Upper lobe of left lung (tissue), 6 donors: ENCODE measurements at places on chromosomes 1 and 21.

DNA sequence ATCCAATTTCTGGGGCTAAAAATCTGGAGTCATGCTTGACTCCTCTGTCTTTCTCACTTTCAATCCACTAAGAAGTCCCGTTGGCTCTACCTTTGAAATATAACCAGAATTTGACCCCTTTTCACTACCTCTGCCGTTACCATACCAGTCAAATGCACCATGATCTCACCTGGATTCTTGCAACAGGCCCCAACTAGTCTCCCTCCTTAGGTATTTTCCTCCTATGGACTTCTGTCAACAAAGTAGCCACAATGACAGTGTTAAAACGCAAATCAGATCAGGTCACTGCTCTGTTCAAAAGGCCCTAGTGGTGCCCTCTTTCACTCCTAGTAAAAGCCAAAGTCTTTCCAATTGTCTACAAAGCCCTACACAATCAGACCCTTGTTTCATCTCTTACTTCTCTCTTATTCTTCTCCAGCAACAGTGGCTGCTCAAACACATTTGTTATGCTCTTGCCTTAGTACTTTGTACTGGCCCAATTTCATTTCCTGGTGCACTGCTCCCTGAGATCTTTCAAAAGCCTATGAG is 35.7 kb upstream of the AGL start:
- no peak for DNase-seq

DNA sequence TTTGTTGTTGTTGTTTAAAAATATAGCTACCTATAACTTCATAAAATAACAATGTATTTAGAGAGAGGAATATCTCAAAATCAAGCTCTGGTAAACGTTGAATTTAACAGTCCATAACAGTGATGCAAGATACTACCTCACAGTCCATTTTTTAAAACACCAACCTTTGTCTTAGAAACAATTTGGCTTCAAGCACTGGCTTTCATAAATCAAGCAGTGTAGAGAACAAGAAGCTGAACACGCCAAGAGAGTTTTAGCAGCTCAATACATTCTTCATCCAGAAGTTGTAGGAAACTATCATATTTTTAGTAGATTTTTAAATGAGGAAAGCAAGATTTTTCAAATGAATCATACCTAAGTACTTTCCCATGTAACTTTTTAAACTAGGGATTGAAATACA is 334.3 kb upstream of the ADAMTS5 start:
- no peak for DNase-seq

DNA sequence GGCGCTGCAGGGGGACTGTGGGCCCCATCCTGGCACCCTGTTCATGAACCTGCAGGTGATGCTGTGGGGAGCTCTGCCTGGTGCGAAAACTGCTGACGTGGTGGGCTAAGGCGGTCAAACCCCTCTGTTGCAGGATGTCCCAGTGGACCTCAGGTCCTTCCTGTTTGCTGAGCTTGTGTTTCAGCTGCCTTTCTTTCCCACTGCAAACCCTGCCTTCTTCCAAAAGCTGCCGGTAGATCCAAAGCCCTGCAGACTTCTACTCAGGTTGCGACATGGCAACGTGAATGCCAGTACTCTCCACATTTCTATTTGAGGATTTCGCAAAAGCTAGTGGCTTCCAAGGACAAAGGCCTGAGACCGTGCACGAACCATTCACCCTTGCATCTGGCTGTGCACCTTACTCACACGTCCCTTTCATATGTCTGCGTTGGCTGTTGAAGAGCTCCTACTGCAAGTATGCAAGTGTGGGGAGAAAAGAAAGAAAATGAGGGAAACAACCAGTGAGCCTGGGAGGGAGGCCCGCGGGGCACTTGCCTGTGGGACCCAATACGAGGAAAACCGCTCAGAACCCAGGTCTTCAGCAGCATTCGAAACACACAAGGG is 6.2 kb upstream of the RRP1 start:
- DNase-seq, result no peak

DNA sequence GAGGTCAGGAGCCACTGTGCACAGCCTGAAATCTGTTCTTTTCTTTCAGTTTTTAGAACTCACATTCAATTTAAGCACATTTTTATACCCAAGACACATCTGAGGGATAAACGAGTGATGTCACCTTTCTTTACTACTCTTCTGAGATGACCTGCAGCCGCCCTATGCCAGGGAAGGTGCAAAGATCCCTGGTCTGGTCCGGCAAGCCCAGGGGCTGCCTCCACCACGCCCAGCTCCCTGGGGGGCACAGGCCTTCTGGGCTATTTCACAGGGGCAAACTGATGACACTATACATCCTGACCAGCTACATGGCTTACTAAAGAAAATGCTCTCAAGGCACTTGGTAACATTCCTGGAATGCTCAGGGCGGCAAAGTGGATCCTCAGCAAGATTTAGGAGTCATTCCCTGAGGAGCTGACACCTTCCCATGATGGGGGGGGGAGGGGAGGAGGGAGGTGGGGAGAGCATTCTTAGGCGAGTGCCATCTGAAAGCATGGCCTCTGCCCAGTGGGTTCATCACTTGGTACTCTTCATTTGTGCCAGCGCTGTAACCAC is 11.3 kb downstream of the MRAP start:
- no peak for DNase-seq

DNA sequence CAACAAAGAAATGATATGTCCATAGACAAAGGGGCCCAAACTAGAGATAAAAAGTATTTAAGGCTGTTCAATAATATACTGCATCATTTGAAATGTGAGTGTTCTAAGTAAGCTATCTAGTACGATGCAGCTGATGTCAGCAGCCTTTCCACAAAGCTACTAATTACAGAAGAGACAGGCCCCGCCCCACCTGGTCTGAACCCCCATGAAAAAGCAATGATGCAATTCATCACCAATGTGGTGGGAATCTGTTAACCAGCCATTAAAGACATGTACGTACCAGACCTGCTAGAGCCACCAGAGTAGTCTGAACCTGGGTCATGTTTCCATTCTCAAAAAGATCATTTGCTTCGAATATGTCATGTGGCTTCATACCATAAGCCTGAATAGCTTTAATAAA is 25.1 kb downstream of the CNN3 start:
- no peak for DNase-seq

DNA sequence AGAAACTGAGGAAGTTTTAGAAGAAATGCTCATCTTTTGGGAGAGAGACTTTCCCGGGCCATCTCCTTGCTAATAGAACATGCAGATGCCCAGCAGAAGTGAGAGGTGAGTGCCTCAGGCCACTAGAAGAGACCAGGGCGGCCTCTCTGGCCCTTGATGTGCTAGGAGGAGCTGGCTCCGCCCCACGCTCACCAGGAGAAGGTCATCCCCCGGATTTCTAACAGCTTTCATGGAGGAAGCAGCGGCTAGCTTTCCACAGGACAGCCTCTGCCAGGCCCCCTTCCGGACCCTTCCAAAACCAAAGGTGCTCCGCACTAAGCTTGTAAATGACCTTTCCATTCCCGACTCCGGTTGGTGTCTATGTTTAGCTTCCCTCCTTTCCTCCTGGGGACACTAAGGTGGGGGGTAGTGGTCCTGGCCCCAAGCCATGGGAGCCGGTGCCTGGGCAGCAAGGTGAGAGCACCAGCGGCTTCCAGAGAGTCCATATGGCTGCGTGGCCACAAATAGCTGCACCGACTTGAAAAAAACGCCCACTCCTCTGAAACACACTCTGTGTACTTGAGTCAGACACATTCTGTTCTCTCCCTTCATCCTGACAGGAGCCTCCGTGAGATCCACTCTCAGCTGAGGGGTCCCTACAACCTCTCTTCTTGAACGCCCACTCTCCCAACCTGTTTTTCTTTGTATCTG is 249.9 kb downstream of the TNR start:
- DNase-seq, result peak; percentile 28

DNA sequence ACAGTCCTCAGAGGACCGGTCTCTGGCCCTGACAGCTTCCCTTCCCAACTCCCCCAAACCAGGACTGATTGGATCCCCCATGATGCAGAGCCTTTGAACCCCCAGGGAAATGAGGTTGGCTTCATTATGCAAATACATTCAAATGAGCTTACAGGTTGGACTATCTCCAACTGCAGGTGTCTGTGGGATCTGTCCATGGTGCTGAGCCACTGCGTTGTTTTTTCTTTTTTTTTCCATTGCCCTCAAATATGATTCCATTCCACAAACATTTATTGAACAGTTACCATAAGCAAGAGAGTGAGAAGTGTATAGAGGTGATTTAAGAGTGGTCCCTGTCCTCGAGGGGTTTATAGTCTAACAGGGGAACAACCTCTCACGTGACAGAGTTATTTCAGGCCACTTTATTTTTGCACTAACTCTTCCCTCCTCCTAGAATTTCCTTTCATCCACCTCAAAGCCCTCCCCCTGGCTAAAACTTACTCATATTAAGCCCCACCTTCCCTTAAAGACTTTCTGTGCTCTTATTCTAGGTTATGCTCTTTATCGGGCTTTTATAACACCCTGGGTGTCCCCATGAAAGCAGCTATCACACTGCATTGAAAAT is 21.9 kb downstream of the DLGAP3 start:
- no peak for DNase-seq

GRCh38 chr1:224720216-224720615 is 104.1 kb downstream of the CNIH3 start:
- no peak for DNase-seq

- no peak for DNase-seq
Observed at GRCh38 chr21:44569861-44570517, 3.5 kb upstream of the KRTAP10-4 start.

GRCh38 chr1:170732252-170732588 is 68.3 kb downstream of the PRRX1 start:
- no peak for DNase-seq

GRCh38 chr1:167137793-167138510 is 44.1 kb downstream of the STYXL2 start:
- DNase-seq, result no peak

- no peak for DNase-seq
Observed at GRCh38 chr1:116806245-116806644, 52.0 kb downstream of the CD2 start.

GRCh38 chr21:35827004-35827403 is 233.3 kb downstream of the SETD4 start:
- no peak for DNase-seq

DNA sequence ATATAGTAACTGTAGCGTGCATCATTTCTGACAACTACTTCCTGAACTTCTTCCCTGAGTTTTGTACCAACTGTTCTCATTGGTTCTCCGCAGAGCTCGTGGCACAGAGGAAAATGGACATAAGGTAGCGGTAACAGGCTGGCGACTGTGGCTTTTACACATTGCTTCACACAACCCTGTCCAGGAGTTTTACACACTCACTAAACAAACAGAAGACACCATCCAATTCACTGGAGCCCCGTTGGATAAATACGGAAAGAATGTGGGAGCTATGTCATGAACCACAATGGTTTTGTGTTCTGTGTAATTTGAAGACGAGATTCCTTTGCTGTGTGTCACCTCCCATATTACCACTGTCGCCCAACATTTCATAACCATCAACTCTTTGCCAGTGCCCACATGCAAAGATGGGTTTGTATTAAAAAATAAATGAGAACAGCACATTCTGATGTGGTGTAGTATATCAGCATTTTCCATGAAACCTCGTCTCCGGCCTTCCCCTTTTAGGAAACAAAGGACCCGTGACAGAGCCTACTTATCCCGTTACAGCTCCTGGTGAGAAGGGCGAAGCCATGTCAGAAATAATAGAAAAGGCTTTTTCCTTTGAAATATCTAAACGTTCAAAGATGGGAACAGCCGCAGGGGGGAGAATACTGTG is 47.4 kb upstream of the ENAH start:
- DNase-seq, result no peak

- no peak for DNase-seq
Observed at GRCh38 chr1:38686167-38686926, 173.2 kb downstream of the RRAGC start.

DNA sequence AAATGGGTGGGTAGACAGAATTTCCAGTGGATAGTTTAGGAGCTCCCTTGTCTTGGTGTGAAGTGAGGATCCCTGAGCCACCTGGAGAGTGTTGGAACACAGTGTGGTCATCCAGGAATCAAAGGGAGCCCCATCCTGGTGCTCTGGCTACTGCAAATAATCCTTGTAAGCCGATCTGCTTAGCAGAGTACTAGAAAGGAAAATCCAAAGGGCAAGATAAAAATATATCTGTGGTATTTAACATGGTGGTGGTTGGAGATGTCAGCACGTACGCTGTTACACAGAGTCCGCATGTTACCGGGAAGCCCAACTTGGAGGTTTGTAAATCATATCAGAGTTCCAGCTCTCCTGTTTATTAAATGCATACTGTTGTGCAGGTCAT is 39.0 kb downstream of the VANGL1 start:
- no peak for DNase-seq

DNA sequence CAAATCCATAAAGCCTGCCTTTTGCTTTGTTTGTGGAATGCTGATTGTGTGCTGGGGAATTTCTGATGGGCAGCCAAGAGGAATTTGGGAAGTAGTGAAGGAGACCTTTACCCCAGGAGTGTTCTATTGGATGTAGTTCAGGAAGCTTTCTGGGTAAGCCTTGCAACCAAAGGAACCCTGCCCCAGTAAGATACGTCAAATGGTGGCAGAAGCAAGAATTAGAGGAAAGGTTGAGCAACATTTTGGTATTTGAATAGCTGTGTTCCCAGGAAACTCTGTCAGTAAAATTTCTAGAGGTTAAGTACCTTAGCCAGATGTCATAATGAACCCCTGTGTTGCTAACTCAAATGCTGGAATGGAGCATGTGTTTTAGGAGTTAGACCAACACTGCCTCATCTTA is 6.4 kb downstream of the MGST3 start:
- no peak for DNase-seq

DNA sequence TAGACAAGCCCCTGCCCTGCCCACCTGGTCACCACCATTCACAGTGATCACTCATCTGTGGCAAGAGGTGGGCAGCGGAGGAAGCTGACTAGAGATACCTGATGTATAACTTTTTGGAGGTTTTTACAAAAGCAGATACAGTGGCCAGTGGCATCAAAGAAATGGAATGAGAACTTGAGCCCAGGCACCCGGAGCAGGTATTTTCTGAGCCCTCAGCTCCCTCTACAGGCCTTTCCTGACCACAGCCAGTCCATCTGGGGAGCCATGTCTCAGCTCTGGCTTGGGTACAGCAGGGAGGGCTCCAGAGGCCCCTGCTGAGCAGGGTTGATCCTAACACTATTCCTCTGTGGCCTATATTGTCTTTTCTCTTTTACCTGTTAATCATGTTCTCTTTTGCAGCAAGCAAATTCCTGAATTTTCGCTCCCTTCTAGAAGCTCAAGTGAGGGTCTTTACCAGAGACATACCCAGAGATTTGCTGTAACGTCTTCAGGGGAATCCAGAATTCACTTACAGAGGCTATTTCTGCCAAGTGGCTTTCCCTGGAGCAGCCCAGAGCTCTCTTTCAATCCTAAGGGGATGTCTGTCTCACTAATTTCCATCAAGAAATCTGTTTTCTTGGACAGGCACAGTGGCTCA is 27.3 kb downstream of the GPR157 start:
- no peak for DNase-seq
